ENCODE measurements at places on chromosomes 1 and 21.
A peak's percentile ranks its signal among the peaks of the same experiment; 100 is the strongest.

GRCh38 chr1:160625725-160626498 is 20.9 kb downstream of the SLAMF1 start:
- peak; percentile 57 for DNase-seq

- DNase-seq, result no peak
Measured at GRCh38 chr1:37001703-37002102, 32.6 kb downstream of the GRIK3 start.

DNA sequence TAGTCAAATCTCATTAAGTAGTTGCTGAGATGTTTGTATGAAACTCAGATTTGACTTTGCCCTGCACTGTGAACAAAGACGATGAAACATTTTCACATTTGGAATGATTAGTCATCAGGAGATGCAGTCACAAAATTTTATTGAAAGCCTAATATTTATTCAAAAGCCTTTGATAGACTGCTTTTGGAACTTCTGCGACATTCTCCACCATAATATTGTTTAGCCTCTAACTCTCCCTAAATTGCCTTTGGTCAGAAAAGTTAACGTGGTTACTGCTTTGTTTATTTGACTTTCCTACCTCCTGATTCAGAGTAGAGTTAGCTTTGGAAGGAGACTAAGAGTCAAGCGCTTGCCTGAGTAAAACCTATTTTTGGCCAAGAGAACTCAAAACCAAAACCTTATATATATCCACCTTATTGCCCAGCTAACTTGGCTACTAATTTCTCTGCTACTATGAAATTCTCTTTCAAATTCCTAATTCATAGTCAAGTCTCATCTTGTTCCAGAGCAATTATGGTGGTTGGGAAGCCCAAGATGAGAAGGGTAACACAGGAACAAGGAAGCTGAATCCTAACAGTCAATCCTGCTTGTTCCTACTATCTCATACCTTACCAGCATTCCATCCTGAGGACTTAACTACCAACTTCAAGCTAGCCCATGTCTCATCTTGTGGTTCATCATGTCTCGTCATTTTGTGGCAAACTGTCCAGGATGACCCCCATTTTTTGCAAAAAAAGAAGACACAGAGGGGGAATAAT is 429.6 kb downstream of the USP25 start:
- no peak for DNase-seq

- DNase-seq, result no peak
Measured at GRCh38 chr1:198535631-198536030, 4.8 kb downstream of the ATP6V1G3 start.

DNA sequence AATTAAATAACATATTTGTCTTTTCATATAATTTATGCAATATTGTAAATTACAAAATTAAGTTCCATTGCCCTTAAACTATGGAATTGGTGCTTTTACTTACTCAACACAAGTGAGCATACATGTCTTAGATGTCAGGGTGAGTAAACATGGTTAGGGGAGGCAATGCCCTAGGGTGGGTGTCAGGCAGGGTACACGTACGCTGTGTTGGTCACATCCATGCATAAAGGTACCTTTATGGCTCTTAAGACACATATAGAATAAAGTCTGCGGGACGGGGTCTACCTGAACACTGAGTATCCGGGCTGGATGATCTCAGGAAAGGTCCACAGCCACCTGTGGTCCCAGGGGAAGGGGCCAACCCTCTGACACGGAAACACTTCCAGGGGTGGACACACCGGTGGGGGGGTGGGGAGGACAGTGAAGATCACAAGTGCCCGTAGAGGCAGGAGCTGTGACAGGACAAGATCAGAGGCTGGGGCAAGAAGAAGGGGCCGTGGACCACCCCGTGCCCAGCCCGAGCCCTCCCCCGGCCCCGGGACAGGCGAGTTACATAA is 720 bp downstream of the LIN9 start:
- no peak for DNase-seq

GRCh38 chr1:15123925-15124324 is 29.6 kb upstream of the TMEM51 start:
- DNase-seq, result no peak

- DNase-seq, result no peak
Measured at GRCh38 chr1:206706298-206706791, 21.6 kb downstream of the MAPKAPK2 start.

Measured in activated CD8-positive, alpha-beta memory T cell treated with anti-CD3 and anti-CD28 coated beads for 4 hours (primary cell).